NCI-H1105 (cell line): ENCODE measurements at places on chromosomes 13 and 19.
A peak's percentile ranks its signal among the peaks of the same experiment; 100 is the strongest.

- DNase-seq: no peak
These were observed 185.9 kb downstream of the ZNF536 start for GRCh38 chr19:30557927-30558557.

GRCh38 chr13:26914624-26915023 lies 154.0 kb upstream of the GPR12 start:
- peak; percentile 9 for DNase-seq

DNA sequence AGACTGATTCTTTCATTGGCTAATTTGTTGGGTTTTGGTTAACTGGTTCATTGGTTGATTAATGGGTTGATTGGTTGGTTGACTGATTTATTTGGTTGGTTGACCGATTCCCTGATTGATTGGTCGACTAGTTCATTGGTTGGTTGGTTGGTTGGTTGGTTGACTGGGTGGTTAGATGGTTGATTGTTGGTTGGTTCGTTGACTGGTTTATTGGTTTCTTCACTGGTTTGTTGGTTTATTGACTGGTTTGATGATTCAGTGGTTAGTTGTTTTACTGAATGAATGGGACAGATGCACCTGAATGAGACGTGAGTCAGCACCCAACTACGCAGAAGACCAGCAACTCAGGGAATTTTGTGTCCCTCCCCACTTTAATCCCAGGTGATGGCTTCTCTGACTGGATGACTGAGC lies 2.7 kb upstream of the NUP62 start:
- DNase-seq: no peak

GRCh38 chr13:107883561-107884175 lies 331.7 kb downstream of the LIG4 start:
- no peak for DNase-seq

- no peak for DNase-seq
These were observed 15.9 kb downstream of the SUGP1 start for GRCh38 chr19:19304186-19304965.

DNA sequence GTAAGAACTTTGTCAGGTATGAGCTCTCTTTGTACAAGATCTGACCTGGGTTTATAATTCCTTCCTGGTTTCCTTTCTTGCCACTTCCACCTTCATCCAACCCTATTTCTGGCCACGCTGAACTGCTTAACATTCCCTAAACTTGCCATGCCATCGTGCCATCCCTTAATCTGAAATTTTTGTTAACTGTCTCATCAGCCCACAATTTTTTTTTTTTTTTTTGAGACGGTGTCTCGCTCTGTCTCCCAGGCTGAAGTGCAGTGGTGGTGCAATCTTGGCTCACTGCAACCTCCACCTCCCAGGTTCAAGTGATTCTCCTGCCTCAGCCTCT lies 144.6 kb downstream of the GGACT start:
- DNase-seq: no peak

GRCh38 chr19:49913720-49914119 lies 15.3 kb upstream of the ATF5 start:
- no peak for DNase-seq

- no peak for DNase-seq
These were observed 52.9 kb downstream of the OR10H4 start for GRCh38 chr19:16001481-16002312.

GRCh38 chr19:17553256-17553655 lies 2.2 kb upstream of the COLGALT1 start:
- peak; percentile 67 for DNase-seq

DNA sequence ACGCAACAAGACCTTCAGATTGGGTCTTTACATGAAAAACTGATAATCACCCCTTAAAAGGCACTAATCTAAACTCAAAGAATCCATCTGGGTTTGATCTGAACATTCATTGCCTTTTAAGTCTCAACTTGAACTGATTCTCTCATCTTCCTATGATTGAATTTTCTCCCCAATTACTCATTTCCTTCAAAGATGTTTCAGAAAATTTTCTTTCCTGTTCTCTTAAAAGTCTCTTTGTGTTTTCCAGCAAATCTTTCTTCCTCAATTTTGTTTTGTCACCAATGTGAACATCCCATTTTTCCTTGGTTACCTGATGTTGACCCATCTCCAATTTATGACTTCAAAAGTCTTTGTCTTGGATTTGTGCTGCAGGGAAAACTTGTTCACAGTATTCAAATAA lies 234.3 kb downstream of the DACH1 start:
- DNase-seq: no peak

GRCh38 chr13:112839356-112840105 lies 129.5 kb upstream of the MCF2L start:
- no peak for DNase-seq

GRCh38 chr19:55068950-55069864 lies 6.3 kb upstream of the RDH13 start:
- peak; percentile 16 for DNase-seq

DNA sequence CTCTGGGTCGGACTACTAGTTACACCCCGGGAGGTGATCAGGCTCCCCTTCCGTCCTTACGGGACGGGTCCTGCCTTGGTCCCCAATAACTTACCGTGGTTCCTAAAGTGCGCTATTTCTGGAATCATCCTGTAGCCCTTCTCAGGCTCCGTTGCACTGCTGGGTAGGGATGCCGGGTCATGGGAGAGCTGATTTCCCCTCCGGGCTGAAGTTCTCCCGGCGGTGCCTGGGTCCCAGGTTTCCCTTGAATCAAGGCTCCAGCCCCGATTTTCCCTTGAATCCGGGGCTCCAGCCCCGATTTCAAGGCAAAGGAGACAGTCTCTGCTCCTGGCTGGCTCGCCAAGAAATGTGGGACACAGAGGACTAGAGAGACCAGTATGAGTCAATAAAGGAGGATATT lies 43.4 kb downstream of the ZNF493 start:
- no peak for DNase-seq

- DNase-seq: no peak
These were observed 89.1 kb downstream of the COL4A1 start for GRCh38 chr13:110217811-110218210.

- DNase-seq: no peak
These were observed 56.1 kb upstream of the F7 start for GRCh38 chr13:113049521-113049941.

DNA sequence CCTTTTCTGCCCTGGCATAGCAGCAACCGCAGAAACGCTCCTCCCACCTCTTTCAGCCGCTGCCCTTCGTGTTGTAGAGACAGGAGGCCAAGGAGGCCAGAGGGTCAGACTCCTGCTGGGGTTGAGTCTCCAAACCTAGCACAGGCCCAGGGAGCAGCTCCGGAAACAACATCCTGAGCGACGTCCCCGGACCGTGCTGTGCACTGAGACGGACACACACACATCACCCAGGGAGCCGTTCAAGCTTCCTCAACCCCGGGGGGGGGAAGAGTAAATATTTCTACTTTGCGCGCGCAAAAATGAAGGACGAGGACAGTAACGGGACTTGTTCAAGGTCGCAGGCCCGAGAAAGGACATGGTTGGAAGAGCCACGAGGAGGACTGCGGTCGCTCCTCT lies 657 bp downstream of the ZNF550 start:
- peak; percentile 8 for DNase-seq

- no peak for DNase-seq
These were observed 99.9 kb upstream of the FAM216B start for GRCh38 chr13:42681326-42682100.

- no peak for DNase-seq
These were observed 15.2 kb downstream of the GAS6 start for GRCh38 chr13:113848431-113849260.

DNA sequence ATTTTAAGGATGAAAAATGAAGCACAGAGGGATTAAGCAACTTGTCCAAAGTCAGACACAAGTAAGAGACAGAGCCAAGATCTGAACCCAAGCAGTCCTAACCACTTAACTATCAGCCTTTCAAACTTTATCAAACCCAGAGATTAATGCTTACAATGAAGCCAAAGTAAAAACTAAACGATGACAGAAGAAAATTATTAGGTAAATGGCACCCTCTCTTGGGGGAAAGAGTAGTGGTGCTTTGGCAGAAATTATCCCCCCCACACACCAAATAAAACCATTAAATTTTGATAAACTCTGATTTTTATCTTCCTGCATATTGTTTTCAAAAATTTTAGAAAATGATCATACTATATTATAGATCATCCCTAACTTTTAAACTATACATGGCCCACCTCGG lies 329.2 kb downstream of the SLC7A1 start:
- no peak for DNase-seq

DNA sequence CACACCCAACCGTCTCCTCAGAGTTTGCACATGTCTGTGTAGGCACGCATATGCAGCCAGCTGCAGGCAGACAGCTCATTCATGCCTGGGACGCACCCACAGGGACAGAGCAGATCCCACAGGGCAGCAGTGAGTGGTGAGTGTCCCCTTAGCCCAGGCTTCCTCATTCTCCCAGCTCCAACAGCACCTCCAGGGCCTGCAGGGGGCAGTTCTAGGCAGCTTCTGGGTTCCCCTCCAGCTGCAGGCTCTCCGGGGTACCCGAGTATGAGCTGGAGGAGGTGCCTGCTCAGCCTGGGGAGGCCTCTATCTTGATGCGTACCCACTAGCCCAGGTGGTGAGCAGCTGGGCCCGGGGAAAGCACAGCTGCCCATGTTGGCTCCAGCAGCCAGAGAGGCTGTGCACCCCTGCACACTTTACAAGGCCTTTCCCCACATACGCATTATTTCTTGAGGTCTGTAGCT lies 1.3 kb upstream of the SHANK1 start:
- no peak for DNase-seq

GRCh38 chr19:3573858-3574637 lies 1.3 kb downstream of the HMG20B start:
- peak; percentile 64 for DNase-seq

GRCh38 chr19:51687791-51688670 lies 5.1 kb upstream of the SPACA6 start:
- DNase-seq: no peak

DNA sequence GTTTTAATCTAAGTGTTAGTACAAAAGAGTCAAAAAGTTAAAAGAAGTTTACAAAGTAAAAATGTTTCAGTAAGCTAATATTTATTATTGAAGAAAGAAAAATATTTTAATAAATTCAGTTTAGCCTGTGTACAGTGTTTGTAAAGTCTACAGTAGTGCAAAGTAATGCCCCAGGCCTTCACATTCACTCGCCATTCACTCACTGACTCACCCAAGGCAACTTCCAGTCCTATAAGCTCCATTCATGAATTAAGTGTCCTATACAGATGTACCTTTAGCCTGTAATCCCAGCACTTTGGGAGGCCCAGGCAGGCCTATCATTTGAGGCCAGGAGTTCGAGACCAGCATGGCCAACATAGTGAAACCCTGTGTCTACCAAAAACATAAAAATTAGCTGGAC lies 24.1 kb upstream of the AKAP11 start:
- no peak for DNase-seq

DNA sequence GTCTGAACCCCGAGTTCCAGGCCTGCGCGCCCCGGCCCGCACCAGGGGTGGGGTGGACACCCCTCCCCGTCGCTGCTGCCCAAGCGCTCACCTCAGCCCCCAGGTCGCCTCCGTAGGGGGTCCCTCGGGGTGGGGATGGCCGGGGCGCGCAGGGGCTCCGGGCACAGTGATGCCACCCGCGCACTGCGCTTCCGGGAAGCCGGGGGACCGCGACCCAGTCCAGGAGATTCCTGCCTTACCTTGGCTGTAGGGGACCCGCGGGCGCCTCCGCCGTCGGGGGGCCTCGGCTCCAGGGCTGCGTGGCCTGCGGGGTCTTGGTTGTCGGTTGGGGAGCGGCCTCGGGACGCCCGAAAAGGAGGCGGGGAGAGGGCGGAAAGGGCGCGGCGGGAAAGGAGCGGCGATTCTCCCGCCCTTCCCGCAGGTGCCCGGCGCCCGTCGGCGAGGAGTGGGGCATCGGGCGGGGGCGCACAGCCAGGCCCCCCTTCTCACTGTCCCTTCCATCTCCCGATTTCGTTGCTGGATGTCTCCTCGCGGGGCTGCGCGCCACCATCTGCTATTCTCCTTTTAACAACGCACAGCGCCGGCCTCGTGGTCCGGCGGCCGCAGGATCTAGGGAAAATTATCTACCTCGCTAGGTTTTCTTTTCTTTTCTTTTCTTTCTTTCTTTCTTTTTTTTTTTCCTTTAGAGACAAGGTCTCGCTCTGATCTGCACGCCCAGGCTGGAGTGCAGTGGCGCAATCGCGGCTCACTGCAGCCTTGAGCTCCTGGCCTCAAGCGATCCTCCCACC lies at the start of gene KEAP1:
Gene KEAP1, minus strand, starts transcription at position 355 of the 788 bp plus-strand sequence. CDS start 3,323 bp downstream, outside the sequence.
- peak; percentile 36 for DNase-seq

DNA sequence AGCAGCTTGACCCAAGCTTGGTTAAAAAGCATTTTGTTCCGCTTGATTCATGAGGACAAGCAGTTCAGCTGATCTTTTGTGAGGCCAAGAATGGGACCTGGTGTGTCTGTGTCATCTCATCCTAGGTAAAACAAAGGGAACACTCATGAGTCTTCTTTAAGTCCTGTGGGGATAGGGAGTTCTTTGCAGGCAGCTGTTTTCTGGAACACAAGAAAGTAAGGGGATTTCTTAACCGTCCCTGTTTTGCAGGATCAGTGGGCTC lies 134.5 kb upstream of the TMTC4 start:
- DNase-seq: no peak

DNA sequence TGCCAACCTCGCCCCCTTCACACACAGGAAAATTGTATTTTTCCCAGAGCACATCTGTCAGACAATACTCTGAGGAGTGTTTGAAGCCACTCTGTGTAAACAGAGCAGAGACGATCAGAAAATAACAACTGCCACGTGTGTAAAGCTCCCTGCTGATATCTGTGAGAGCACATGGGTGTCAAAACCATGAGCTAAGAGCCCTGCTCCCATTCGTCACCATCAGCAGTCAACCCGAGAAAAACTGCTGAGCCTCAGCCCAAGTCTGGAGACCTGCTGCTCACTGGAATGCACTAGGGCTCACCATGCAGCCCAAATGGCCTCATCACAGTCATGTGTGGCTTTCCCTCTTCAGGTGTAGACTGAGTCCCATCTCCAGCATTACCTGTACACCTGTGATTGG lies 304.1 kb downstream of the FGF14 start:
- no peak for DNase-seq

- DNase-seq: no peak
These were observed 66.9 kb downstream of the MIPEP start for GRCh38 chr13:23822252-23822824.

DNA sequence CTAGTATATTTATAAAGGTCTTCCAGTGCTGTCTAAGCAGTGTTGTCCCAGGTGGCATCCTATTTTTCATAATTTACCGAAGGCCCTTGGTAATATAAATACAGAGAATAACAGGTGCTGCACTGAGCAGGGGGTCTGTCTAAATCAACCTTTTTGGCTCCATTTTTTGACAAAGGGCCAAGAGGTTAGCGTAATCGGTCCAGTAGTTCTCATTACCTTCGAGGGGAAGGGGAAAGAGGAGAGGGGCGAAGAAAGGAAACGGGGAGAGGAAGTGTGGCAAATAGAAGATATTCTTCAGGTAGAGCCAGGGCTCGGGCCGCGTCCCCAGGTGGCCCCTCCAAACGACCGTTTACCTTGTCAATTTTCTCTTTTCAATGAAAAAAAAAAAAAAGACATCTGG lies 749 bp upstream of the PAN3 start:
- no peak for DNase-seq

- peak; percentile 74 for DNase-seq
These were observed at the start of gene C19orf12 for GRCh38 chr19:29714953-29715700. C19orf12 (minus strand) TSS chr19:29715261; CDS start chr19:29708413, 6,848 bp downstream.
